ENCODE measurements at places on chromosomes 7 and 10.

GRCh38 chr7:117143580-117143979 is 179.3 kb downstream of the WNT2 start:
- no peak for DNase-seq

DNA sequence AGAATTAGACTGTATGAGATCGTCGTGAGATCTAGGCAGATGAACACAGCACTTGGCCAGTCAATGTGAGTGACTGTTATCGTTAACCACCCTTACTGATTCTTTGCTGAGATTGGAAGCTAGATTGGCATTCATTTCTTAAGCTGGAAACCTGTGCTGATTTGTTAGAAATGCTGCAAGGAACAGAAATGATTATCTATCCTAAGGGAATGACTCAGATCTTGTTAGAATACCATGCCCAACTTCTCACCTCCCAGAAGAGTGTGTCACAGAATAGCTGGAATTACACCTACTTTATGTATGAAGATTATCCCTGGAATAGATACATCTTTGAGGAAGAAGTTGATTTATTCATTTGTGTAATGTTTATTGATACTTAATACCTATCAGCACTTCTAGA is 275.2 kb downstream of the AUTS2 start:
- no peak for DNase-seq

DNA sequence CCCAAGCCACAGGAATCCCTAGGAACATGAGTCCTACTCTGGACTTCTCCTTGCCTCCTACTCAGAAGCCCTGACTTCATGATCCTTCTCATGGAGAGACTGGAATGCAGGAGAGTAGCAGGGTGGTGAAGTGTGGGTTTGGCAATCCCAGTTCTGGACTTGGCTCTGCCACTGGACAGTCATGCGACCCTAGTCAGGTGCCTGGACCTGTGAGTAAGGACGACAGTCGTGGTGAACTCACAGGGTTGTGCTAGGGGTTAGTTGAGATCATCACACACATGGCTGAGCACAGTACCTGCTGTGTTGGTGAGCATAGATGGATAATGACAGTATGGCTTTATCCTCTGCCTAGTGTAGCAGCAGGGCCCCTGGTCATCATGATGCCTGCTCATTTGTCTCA is 117.9 kb downstream of the LRRC18 start:
- no peak for DNase-seq

- DNase-seq = no peak
These were observed 4.6 kb upstream of the NOBOX start for GRCh38 chr7:144408121-144408520.

GRCh38 chr7:134246347-134246746 is 70.4 kb downstream of the SLC35B4 start:
- no peak for DNase-seq

GRCh38 chr7:24555184-24555583 is 18.1 kb upstream of the PALS2 start:
- no peak for DNase-seq

GRCh38 chr10:126744571-126744970 is 74.1 kb upstream of the C10orf90 start:
- no peak for DNase-seq

GRCh38 chr7:84258628-84259027 is 64.0 kb upstream of the SEMA3A start:
- DNase-seq = no peak

DNA sequence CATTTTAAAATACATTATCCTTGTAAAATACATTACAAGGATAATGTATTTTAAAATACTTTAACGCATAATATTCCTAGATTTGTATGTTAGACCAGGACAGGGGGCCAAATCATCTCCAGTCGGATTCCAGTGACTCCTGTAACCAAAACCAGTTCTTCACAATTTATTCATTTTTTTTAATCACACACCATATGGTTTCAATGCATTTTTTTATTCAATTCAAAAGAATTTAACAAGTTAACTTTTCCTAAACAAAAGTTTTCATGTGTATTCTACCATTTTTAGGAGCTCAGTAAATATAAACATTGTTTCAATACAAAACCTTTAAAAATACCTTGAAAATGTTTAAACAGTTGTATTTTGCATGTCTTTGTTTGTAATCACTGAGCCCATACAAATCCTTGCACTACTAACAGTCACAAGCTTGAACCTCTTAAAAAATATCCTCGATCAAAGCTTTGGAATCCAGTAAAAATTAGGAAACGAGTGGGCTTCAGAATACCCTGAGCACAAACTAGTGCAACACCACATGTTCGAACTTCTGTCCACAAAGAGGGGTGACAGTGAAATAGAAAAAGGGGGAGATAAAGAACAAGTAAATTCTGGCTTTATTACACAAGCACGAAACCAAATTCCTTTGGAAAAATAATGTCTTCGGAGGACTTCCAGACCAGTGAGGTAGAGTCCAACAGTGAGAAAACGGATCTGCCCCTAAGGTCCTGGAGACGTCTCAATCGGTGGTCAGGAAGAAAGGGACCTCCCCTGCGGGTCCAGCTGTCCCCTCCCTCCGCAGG is 1.6 kb downstream of the CCDC71L start:
- DNase-seq = no peak

DNA sequence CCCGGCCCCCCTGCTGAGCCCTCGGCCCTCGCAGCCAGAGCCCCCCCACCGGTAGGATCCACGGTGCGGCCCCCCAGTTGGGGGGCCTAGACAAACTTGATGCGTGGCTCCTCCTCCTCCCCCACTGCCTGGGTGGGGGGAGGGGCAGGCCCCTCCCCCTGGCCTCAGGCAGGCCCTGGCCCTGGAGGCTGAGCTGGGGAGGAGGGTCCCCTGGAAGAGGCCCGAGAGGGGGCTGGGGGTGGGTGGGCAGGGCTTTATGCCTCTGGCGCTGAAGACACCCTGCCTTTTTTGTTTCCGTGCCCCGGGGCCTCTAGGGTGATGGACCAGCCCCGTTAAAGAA is 3.7 kb downstream of the VPS37D start:
- no peak for DNase-seq

DNA sequence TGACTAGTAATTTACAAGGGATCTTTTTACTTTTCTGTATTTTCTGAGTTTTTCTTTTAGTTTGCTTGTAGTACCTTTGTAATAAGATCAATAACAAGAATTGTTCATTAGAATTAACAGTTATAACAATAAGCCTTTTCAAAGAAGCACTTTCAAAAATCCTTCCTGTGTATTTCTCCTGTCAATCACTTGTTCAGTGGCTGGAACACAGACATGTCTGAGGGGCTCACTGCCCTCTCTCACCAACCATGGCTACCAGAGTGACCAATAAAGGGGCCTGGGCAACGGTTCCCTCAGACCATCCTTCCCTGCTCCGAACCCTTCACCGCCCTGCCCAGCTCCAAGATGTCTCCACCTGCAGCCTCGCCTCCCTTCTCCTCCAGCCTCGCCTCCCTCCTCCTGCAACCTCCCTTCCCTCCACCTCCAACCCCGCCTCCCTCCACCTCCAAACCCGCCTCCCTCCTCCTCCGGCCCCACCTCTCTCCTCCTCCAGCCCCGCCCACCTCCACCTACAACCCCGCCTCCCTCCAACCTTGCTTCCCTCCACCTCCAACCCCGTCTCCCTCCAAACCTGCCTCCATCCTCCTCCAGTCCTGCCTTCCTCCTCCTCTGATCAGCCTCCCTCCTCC is 353.4 kb downstream of the TNS3 start:
- no peak for DNase-seq

GRCh38 chr10:99484626-99485581 is 47.8 kb upstream of the NKX2-3 start:
- no peak for DNase-seq

GRCh38 chr7:117068511-117069145 is 115.3 kb downstream of the ST7 start:
- no peak for DNase-seq

DNA sequence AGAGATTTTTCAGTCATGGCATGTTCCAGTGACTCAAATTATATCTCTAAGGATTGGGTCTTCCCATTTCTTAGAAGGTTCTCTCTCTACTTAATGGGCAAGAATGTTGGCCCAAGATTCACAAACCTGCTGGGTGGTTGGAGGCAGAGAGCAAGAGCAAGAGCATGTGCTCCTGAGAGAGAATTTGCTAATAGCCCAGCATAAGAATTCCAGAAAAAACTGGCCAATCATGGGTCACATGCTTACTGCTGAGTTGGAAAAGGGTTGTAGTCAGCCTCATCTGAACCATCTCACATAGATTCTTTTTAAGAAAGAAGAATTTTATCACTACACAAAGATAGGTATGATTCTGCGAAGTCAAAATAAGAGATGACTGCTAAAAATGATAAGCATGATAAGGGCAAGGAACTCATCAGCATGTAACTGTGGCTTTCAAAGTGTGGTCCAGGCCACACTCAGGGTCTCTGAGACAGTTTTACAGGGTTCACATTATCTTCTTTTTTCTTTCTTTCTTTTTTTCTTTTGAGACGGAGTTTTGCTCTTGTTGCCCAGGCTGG is 8.2 kb upstream of the VCL start:
- no peak for DNase-seq

DNA sequence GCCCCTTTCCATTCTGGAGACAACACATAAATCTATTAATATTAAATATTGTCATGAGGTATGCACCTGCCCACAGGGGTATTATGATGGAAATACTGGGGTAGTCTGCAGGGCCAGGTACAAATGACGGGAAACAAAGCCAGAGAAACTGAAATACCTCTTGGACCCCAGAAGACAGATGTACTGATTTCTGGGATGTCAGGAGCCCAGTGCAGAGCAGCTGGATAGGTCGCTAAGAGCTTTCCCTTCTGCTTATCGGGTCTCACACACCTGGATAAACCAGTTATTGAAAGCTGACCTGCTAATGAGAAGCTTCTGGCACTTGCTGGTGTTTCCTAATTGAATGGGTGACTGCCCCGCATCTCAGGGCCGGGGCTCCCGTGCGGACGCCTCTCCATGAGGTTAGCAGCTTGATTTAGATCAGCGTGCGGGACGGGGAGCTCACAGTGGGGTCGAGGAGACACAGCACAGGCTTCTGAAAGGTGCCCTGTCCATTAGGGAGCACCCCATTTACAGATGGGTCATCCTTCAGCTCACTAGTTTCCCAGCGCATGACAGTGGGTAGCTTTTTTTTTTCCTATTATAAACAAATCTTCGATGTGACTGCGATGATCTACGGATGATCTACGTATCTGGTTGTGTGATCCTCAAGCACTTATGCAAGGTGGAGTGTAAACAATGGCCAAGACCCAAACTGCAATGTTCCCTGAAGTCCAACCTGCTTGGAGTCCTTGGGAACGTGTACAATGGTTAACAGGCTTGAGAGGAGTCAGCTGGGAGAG is 1.5 kb upstream of the INSIG1 start:
- no peak for DNase-seq

DNA sequence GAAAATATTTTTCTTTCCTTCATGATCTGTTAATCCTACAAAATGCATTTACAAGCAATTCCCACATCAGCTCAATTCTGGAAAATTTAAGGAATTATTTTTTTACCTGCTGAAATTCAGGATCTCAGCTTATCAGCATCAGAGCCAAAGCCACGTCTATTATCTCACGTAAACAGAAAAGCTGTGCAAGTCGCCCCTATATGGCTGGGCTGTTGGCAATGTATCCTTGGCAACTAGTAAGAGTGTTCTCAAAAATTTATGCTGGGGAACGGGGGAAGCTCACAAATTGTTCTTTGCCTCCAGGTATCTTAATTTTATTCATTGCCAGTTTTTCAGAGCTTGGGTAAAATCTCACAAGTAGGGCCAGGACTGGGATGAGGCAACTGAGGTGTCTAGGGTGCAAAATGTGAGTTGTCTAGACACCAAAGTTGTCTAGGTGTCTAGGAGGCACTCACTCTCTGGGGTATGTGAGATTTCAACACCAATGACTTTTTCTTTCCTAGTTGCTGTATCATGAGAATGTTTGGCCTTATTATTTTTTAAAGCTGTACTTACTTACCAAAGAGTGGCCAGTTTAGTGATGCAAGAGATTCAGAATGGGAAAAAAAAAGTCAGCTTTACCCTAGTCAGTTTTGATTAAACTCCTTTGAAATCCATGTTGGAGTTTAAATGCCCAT is 5.1 kb downstream of the GSTO2 start:
- no peak for DNase-seq

GRCh38 chr7:107692501-107692900 is 31.9 kb downstream of the SLC26A4 start:
- DNase-seq = no peak
